ENCODE measurements at places on chromosomes 7 and 10.
A peak's percentile ranks its signal among the peaks of the same experiment; 100 is the strongest.

- DNase-seq: no peak
Observed at GRCh38 chr10:80187060-80187459, 18.3 kb downstream of the ANXA11 start.

DNA sequence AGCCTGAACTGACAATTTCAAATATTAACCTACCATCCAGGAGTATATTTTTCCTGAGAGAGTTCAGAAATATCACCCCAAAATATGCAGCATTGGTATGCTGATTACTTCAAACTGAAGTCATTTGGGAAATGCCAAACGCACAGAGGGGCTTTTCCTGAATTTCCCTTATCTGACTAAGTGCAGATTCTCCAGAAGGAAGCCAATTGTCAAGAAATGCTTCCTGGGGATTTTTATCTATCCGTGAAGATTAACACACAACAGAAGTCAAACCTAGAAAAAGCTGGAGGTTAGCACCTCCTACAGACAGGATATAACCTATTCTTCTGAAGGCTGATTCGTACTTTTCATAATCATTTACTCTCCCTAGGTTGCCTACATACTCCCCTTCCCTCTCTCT, 91.0 kb downstream of the AKR1D1 start:
- DNase-seq: no peak

- DNase-seq: no peak
Observed at GRCh38 chr7:149191851-149192250, 3.5 kb upstream of the ZNF282 start.

DNA sequence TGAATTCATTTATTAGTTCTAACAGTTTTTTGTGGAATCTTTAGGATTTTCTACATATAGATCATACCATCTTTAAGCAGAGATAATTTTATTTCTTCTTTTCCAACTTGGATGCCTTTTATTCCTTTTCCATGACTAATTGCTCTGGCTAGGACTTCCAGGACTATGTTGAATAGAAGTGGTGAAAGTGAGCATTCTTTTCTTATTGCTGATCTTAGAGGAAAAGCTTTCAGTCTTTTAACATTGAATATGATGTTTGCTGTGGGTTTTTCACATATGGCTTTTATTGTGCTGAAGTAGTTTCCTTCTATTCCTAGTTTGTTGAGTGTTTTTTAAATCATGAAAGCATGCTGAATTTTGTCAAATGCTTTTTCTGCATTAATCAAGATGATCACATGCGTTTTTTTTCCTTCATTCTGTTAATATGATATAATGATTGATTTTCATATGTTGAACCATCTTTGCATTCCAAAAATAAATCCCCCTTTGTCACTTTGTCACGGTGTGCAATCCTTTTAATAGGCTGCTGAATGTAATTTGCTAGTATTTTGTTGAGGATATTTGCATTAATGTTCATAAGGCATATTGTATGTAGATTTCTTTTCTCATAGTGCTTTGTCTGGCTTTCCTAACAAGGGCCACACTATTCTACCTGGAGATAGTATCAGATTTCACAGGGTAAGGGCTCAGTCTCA, 92.9 kb downstream of the ZNF467 start:
- DNase-seq: no peak

GRCh38 chr10:3925184-3925583, 140.2 kb upstream of the KLF6 start:
- no peak for DNase-seq

DNA sequence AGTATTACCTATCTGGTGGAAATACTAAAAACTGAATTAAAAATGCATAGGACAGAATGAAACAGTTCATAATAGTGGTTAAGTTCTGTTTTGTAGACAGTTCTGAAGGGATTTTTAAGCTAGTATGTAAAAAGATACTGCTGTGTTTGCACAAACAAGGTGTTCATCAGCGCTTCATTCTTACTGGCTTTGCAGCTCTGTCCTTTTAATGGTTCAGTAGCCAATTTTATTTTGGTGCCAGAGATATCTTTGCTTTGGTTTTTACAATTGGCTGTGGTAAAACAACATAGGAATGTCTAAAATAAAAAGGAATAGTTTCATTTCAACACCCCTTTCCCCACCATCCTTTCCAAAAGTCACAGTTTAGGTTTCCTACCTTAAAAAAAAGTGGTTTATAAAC, 33.0 kb downstream of the STAM start:
- no peak for DNase-seq

- no peak for DNase-seq
Observed at GRCh38 chr7:23226844-23227450, 19.6 kb upstream of the GPNMB start.

DNA sequence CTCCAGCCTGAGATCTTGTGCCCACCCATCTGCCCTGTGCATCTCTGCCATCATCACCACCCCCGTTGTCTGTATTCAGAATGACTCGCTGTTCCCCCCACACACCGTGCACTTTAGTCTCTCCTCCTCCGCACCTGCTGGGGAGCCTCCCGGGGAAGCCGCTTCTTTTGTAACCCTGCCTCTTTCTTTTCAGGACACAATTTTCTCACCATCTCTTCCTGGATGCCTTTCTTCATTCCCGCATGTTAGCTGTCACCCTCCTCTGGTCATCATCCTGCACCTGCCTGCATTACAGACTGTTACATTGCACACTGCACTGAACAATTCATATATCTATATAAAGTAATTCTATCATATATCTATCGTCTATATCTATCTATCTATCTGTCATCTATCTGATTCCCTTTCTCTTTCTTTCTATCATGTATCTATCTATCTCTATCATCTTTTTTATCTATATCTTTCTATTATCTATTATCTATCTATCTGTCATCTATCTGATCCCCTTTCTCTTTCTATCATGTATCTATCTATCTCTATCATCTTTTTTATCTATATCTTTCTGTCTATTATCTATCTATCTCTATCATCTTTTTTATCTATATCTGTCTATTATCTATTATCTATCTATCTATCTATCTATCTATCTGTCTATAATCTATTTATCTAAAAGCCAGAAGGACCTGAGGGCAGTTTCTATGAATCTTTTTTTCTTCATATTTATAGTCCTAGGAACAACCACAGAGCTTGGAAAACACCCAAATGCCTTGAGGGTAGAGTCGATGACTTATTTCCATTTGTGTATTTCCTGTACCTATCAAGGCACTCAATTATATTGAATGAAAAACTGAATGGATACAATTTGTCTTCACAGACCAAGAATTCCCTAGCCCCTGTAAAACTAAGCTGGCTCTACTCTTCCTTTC, 642.5 kb downstream of the ACTR3B start:
- DNase-seq: peak; percentile 6

GRCh38 chr7:144508702-144509101, 105.2 kb upstream of the NOBOX start:
- DNase-seq: no peak

DNA sequence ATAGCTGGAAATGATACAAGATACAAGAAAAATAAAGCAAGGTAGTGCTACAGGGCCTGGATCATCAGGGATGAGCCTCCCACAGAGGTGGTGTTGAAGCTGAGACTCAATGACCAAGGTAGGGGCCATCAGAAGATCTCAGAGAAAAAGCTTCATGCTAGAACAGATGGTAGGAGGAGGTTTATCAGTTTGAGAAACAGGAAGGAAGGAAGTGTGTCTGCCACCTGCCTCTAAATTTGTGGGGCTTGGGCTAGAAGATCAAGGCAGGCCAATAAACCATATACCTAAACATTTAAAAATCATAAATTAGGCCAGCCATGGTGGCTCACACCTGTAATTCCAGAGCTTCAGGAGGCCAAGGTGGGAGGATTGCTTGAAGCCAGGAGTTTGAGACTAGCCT, 410.8 kb upstream of the PRKCQ start:
- DNase-seq: no peak

DNA sequence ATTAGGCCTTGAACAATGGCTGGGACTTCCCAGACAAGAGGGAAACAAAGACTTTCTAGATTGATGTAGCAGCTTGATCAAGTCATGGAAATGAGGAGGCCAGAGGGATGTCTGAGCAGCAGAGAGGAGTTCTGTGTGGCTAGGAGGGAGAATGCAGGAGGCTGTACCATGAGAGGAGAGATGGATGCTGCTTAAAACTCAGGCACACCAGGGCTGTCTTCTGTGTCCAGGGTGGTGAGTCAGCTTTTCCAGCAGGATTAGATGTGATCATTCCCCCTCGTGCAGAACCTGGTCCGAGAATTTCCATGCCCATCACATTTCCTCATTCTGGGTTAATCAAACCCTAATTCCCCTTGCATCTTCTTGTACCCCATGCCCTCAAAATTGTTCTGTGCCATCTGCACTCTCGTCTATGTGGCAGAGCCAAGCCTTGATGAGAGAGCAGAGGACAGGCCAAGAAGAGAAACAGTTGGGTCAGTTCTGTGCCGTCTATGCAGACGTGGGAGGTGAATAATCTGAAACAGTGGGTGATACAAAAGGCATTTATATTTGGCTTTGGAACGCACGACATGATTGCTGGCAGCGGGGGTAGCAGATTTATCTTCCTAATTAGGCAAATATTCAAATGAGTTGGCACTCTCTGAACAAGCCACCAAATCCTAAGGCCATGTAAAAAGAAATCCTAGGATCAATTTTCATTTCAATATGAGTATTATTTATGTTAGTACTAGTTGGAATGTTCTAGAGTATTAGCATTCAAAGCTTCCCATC, 160.7 kb downstream of the TMEM178B start:
- no peak for DNase-seq

GRCh38 chr10:7199152-7199760, 211.6 kb downstream of the SFMBT2 start:
- DNase-seq: no peak

DNA sequence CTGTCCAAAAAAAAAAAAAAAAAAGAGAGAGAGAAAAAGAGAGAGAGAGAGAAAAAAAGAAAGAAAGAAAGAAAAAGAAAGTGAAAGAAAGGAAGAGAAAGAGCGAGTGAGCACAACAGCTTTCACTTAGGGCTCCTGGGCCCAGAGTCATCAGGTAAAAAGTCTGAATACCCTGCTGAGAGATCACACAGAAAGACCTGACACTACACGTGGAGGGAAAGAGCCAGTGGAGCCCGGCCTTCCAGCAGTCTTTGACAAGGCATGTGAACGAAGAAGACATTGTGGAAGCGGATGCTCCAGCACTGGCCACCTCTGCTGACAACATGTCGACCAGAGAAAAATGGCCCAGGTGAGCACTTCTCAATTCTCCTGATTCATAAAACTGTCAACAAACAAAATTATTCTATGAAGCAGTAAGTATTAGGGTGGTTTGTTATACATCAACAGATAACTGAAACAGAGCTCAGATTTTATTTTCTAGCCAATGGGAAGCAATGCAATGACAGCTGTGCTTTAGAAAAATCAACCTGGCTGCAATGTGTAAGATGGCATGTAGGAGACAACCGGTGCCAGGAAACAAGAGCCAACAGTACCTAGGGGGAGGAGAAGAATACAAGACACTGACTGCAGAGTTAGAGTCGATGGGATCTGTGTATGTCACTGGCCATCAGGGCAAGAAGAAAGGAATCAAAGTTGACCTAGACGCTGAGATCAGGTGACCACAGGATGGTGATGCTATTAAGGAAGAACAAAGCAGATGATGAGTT, 4.4 kb downstream of the RNF216 start:
- no peak for DNase-seq

DNA sequence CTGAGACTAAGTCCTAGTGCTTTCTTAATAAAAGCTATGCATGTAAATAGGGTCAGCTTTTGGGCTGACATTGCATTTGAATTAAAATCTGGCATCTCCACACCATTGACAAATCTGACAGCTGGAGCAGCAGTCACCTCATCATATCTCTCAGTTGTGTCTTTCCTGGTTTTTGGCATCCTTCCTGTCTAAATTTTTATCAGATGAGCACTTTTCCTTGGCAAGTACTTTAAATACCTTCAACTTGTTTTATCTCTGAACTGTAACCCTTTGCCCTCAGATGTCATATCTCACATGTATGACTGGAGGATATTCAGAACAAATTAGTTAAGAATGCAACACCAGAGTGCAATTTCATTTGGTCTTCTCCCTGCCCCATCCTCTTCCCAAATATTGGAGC, 1066.2 kb downstream of the LRMDA start:
- no peak for DNase-seq

DNA sequence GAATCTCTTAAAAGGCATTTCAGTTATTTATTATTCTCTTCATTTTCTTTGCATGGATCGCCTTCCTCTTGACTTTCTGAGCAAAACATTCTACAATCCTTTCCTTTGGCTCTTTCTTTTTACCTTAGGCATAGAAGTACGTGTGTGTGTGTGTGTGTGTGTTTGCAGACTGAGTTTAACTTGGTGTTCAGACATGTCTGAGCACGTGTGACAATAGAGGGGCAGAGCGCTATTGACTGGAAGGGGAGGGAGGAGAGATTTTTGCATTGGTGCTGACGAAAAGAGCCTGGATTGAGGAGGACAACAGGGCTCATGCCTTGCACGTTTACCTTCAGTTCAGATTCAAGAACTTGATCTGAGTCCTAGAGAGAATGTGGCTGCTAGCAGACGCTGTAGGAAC, 129.8 kb downstream of the SEC23IP start:
- DNase-seq: no peak

- DNase-seq: no peak
Observed at GRCh38 chr7:27399791-27400567, 157.4 kb downstream of the EVX1 start.

DNA sequence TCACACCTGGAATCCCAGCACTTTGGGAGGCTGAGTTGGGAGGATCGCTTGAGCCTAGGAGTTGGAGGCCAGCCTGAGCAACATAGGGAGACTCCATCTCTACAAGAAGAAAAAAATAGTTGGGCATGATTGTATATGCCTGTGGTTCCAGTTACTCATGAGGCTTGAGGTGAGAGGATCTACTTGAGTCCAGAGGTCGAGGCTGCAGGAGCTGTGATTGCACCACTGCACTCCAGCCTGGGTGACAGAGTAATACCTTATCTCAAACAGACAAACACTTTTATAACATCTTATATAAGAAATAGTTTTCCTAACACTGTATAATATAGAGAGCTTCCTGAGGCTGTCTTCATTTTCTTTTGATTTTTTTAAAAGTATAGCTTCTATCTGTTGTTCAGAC, 448.4 kb upstream of the COBL start:
- no peak for DNase-seq

GRCh38 chr7:102258749-102259107, 27.9 kb upstream of the SH2B2 start:
- DNase-seq: no peak

DNA sequence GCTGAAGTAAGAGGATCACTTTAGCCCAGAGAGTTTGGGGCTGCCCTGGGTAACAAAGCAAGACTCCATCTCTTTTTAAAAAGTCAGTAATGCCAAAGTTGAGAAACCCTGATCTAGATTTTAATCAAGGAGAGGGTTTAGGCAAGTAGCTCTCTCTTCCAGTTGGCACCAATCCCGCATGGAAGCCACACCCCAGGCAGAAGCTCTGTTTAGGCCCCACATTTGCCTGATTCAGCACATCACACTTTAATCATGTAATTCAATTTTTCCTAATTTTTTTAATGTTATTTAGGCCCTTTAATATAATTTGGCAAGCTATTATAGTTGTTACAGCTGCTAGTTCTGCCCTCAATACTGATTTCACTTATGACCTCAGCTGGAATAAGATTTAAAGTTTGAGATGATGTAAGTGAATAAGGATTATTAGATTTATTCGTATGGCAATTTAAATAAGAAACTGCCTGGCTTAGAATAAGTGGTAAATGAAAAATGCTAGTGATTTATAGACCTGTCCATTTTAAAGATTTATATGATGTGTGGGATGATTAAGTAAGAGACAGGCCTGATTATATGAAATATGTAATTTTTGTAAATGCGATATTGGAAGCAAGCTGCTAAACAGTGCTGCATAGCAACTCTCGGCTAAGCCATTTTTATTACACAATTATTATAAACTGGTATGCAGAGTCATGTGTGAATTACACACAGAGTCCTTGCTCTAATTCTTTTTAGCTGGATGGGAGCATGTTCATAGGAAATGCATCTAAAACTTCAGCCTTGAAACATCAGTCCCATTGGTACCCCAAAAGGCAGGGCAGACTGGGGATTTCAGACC, 80.2 kb upstream of the NFE2L3 start:
- DNase-seq: no peak

Data from nucleus accumbens (tissue), 56 donors.